ENCODE measurements at places on chromosomes 7 and 10.

DNA sequence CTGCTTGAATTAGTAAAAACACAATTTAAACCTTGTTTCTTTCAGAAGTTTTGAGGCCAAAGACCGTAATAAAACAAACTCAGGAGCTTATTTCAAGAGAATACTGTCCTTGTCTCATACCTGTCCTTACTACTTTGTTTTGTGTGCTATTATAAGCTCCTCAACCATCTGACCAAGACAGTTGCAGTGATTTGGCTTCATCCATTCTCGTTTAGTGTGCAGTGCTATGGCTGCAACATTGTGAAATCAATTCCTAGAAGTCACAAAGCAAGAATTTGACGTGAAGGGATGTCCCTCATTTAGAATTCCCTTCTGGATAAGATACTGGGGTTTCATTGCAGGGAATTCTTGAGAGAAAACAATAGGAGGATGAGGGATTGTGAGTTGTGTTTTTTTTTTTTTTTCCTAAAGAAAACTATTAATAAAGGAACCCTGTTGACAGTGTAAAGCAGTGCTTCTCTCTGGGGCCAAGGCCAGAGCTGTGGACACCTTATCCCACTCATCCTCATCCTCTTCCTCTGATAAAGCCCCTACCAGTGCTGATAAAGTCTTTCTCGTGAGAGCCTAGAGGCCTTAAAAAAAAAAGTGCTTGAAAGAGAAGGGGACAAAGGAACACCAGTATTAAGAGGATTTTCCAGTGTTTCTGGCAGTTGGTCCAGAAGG lies at the start of gene OIT3:
OIT3 (plus strand) TSS at position 604 of the 663 bp plus-strand sequence. CDS start 60 bp downstream, outside the sequence.
- DNase-seq: no peak

GRCh38 chr10:124049484-124049883 lies 43.9 kb downstream of the CHST15 start:
- DNase-seq: no peak

GRCh38 chr10:114278140-114278883 lies 39.3 kb downstream of the VWA2 start:
- no peak for DNase-seq

GRCh38 chr10:13351340-13351915 lies 3.3 kb upstream of the SEPHS1 start:
- DNase-seq: no peak

DNA sequence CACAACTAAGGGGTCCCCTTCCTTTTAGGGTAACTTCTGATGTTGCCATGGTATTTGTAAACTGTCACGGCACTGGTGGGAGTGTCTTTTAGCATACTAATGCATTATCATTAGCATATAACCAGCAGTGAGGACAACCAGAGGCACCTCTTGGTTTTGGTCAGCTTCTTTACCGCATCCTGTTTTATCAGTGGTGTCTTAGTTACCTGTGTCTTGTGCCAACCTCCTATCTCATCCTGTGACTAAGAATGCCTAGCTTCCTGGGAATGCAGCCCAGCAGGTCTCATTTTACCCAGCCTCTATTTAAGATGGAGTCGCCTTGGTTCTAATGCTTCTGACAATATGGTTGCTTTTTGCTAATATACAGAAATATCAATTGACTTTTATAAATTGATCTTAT lies 54.9 kb downstream of the AHCYL2 start:
- no peak for DNase-seq

GRCh38 chr10:87771871-87772500 lies 46.0 kb downstream of the ATAD1 start:
- no peak for DNase-seq

GRCh38 chr7:127252377-127252713 lies 396 bp downstream of the GRM8 start:
- DNase-seq: no peak

DNA sequence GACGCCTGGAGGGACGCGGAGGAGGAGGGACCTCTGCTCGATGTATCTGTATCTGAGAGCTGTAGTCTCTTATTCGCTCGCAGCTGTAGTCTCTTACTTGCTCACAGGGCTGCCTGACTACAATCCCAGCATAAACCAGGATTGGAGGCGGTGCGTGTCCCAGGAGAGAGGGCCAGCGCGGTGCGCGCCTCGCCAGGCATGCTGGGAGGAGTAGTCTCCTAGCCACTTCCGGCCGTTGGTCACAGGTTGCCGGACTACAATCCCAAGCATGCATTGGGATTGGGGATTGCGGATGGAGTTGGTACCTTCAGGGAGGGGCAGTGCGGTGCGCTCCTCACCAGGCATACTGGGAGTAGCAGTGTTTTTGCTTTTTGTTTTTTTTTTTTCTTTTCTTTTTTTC lies 421.7 kb upstream of the NUPR2 start:
- no peak for DNase-seq

GRCh38 chr10:116891208-116891607 lies 41.9 kb downstream of the ENO4 start:
- DNase-seq: no peak

Data from posterior cingulate gyrus (tissue), 11 donors.